ENCODE measurements at places on chromosomes 12 and 14. TPM values are rescaled to one million over a fixed set of nuclear protein-coding genes. Genes with fewer than 3 reads are reported as not detected.

GRCh38 chr12:65937161-65937641 is 112.9 kb downstream of the HMGA2 start:
- H3K27me3 ChIP-seq, result no peaks in the 10 kb centered on the region
- no peak for DNase-seq
- no peaks in the 10 kb centered on the region for H3K36me3 ChIP-seq
- no peak overlapping the region for H3K27ac ChIP-seq
- H3K4me1 ChIP-seq, result peaks cover 8% of the 10 kb centered on the region
- no peak overlapping the region for H3K4me3 ChIP-seq

DNA sequence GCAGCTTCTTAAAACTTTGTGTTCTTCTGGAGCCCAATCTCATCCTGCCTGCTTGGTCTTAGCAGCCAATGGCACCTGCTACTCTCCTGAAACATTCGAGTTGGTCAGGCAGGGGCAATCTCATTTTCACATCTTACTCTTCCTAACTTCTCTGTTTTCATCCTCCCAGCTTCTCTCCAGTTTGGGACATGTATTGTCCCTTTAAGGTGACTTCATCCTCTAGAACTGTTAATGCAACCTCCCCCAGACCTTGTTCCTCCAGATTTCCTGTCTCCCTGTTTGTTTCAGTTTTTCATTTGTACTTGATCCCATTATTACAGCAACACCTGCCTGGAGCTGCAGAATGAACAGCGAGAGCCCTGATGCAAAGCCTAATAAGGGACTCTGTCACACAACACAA is 31.3 kb downstream of the SERPINA11 start:
- H3K27me3 ChIP-seq, result no peaks in the 10 kb centered on the region
- DNase-seq, result no peak
- H3K36me3 ChIP-seq, result no peaks in the 10 kb centered on the region
- H3K4me3 ChIP-seq, result no peak overlapping the region

Gene PEBP1
- 223 TPM for total RNA-seq

Gene TAS2R7
- not detected for total RNA-seq

Gene KRT6C
- total RNA-seq, result not detected
